Peyer's patch (tissue), 4 donors: ENCODE measurements at places on chromosomes 1 and 21. TPM values are rescaled to one million over a fixed set of nuclear protein-coding genes. Genes with fewer than 3 reads are reported as not detected.

GRCh38 chr1:6167391-6168303 lies 12.5 kb downstream of the CHD5 start:
- no peak for DNase-seq

NCAM2 gene
- total RNA-seq: 0.13 TPM

PPP1R12B gene
- 131 TPM for total RNA-seq

RNF187 gene
- 37.8 TPM for total RNA-seq

DNA sequence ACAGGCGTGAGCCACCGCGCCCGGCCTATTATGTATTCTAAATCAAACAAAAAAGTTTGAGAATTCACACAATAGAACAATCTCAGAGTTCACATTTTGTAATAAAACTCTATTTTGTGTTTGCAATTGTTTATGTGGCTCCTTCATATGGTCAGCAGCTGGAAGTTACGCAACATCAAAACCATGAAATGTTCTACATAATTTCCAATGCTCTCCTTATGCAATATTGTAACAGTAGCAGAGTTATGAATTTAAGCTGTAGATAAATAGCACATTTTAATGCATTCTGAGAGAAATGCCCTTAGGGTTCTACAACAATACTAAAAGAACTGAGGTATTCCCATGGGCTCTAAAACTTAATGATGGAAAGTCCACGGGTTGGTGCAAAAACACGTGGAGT lies 62.3 kb upstream of the COL11A1 start:
- no peak for DNase-seq
